Activated naive CD4-positive, alpha-beta T cell treated with anti-CD3 and anti-CD28 coated beads for 36 hours (primary cell): ENCODE measurements at places on chromosomes 7 and 10. TPM values are rescaled to one million over a fixed set of nuclear protein-coding genes. Genes with fewer than 3 reads are reported as not detected.

UCMA gene
- total RNA-seq = not detected

SKIDA1 gene
- not detected for total RNA-seq

DNA sequence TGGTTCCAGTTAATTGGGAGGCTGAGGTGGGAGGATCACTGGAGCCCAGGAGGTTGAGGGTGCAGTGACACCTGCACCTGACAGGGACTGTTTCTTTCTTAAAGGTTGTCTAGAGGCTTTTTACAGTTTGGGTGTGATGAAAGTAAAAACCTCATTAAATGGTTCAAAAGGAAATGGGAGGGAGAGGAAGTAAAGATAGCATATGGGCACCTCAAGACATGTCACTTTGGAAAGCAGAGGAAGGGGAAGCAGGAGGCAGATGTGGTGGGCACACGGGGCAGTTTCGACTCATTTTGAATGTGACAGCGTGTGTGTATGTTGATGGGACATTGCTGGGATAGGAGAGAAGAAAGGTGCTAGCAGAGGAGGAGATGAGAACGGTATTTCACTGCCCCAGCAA is 203.1 kb downstream of the MLLT10 start:
- peaks cover 34% of the 10 kb centered on the region for H3K36me3 ChIP-seq
- H3K27me3 ChIP-seq = no peaks in the 10 kb centered on the region
- no peak overlapping the region for H3K4me3 ChIP-seq

- no peak for DNase-seq
- no peak overlapping the region for H3K4me3 ChIP-seq
- H3K36me3 ChIP-seq = no peaks in the 10 kb centered on the region
- H3K27me3 ChIP-seq = no peaks in the 10 kb centered on the region
- H3K4me1 ChIP-seq = peaks cover 32% of the 10 kb centered on the region
These were observed 60.5 kb upstream of the MPP7 start for GRCh38 chr10:28363376-28363775.
